ENCODE measurements at places on chromosomes 3 and 15.

DNA sequence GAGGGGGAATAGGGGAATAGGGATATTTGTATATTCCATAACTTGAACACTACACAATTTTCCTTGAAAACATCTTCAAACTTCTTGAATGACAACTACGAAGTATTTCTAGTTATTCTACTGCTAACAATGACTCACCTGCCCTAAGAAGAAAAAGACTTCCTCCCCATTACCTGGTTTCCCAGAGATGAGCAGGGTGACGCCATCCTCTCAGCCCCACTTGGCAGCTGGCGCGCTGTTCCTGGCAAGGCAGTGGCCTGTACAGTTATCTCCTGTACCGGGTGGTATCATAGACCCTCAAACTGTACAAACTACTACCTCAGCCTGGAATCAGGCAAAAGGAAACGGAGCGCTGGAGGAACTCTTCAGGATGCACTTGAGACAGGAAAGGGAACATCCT is 10.4 kb downstream of the WDR82 start:
- DNase-seq, result no peak
- peaks cover 44% of the 10 kb centered on the region for H3K36me3 ChIP-seq
- no peaks in the 10 kb centered on the region for H3K27me3 ChIP-seq
- peaks cover 37% of the 10 kb centered on the region for H3K4me1 ChIP-seq
- H3K27ac ChIP-seq, result peak overlapping the region; percentile 65

GRCh38 chr3:101928890-101929289 is 79.6 kb downstream of the NFKBIZ start:
- peaks cover 8% of the 10 kb centered on the region for H3K4me1 ChIP-seq
- no peak for DNase-seq
- no peaks in the 10 kb centered on the region for H3K36me3 ChIP-seq

DNA sequence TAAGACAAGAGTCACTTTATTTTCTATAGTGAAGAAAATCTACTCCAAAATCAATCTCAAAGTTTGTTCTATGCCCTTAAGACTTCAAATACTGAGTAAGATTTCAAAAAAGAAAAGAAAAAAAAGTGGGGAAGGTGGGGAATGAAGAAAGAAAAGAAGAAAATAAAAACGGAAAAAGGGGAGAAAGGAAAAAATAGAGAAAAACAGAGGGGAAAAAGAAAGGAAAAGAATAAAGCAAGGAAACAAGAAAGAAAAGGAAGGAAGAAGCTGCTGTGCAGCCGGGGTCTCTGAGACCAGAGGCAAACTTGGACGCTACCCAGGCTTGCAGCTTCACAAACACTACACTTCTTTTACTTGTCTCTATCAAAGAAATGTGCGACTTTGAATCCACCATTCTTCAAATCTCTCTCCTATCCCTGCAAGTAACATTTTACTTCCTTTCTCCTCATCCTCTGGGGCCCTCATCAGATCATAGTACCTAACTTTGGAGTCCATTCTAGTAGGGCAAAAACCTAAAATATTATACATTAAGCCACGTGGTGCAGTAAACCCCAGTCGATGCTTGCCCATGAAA is 279.8 kb downstream of the FOXP1 start:
- H3K4me3 ChIP-seq, result peak overlapping the region; percentile 44
- H3K27ac ChIP-seq, result peak overlapping the region; percentile 43
- H3K27me3 ChIP-seq, result no peaks in the 10 kb centered on the region
- H3K4me1 ChIP-seq, result peaks cover 17% of the 10 kb centered on the region

DNA sequence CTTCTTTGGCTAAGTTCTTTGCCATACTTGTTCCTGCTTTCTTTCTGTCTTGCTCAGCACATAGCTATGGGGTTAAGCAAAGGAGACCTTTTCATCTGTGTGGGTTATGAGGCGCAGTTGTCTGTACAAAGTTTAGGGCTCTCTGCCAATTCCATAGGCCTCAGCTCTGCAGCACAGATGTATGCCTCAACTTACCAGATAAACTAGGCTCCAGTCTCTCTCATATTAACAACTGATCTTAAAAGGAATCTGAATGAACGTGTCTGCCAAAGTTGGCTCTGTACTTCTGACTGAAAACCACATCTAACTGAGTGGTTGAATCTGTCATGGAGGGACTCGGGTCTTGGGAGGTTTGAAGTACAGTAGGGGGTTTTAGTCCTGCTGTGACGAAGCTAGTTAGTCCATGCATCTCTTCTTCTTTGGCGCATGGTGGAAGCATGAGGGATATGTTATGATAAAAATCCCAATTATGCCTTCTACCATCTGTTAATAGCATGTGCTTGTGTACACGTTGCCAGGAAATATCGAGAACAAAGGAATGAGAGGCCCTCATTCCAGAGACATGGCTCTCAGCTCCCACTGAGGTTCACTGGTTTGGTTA is 114.6 kb upstream of the TSC22D2 start:
- no peak overlapping the region for H3K4me3 ChIP-seq
- H3K27ac ChIP-seq, result no peak overlapping the region
- H3K36me3 ChIP-seq, result no peaks in the 10 kb centered on the region
- DNase-seq, result no peak
- no peaks in the 10 kb centered on the region for H3K27me3 ChIP-seq
- no peaks in the 10 kb centered on the region for H3K4me1 ChIP-seq

GRCh38 chr3:89145995-89146394 is 38.6 kb downstream of the EPHA3 start:
- no peak overlapping the region for H3K27ac ChIP-seq
- H3K36me3 ChIP-seq, result no peaks in the 10 kb centered on the region
- no peaks in the 10 kb centered on the region for H3K27me3 ChIP-seq
- DNase-seq, result no peak
- H3K4me3 ChIP-seq, result no peak overlapping the region
